ENCODE measurements at places on chromosomes 13 and 19. TPM values are rescaled to one million over a fixed set of nuclear protein-coding genes. Genes with fewer than 3 reads are reported as not detected.

Gene MISP3
- total RNA-seq, result 3.7 TPM

Gene FFAR1
- total RNA-seq, result not detected

Gene FREM2
- total RNA-seq, result 21.2 TPM

Gene RASAL3
- not detected for total RNA-seq

Gene LGALS4
- 148 TPM for total RNA-seq

Gene GSX1
- not detected for total RNA-seq

Gene RPS28
- total RNA-seq, result 312 TPM

Gene FAAP24
- 1.5 TPM for total RNA-seq

Gene ZNF256
- total RNA-seq, result 5.4 TPM

Gene ATP4B
- total RNA-seq, result 16.2 TPM

Gene OLFM4
- 18.3 TPM for total RNA-seq

Gene ZNF665
- 3.6 TPM for total RNA-seq

Gene PGLYRP2
- total RNA-seq, result not detected

Gene ZBTB45
- 3.3 TPM for total RNA-seq

Gene KLK10
- total RNA-seq, result 1.8 TPM

Gene IGFL3
- total RNA-seq, result 2.1 TPM

Gene NLRP11
- not detected for total RNA-seq

Gene C1QTNF9
- total RNA-seq, result not detected

Gene MAP4K1
- 0.57 TPM for total RNA-seq

Gene KLF2
- total RNA-seq, result 4.5 TPM

Gene GTF2F1
- total RNA-seq, result 47.5 TPM

Gene ZNF564
- total RNA-seq, result 9.2 TPM

Gene SLITRK5
- 0.27 TPM for total RNA-seq

Gene SHISA7
- not detected for total RNA-seq

Gene AMER2
- 0.24 TPM for total RNA-seq

Gene HS6ST3
- 2.4 TPM for total RNA-seq

Gene ANGPTL8
- 25.5 TPM for total RNA-seq

Data from hepatocyte (in vitro differentiated cells).